HuH-7.5 (cell line): ENCODE measurements at places on chromosomes 5 and 9.

- no peak for DNase-seq
Observed at GRCh38 chr5:143574236-143574635, 170.8 kb upstream of the NR3C1 start.

DNA sequence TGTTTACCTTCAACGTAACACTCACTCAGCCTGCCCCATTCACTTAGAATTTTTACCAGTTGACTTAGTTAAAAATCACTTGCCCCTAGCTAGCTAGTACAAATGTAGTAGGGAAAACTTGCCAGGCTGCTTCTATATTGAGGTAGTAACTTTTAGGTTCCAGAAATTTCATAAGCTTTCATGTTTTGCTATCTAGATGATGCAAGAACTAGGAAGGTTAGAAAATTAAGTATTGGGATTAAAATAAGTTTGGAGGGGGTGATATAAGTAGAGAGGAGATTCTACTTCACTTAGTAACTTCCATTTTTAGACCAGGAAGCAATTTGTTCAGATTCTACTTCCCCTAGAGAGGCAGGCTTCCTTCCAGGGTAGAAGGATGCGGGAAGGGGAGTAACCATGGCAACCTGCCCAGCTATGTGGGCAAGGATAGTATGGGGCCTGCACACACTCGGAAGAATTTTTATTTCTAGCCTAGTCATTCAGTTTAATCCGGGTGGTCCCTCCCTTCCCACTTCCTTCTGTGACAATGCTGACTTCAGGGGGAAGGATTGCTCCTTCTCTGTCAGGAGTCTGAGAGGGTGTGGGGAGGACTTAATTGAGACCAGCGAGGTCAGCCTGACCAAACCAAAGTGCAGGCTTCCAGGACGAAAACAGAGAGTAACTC is 4.2 kb downstream of the DAB2 start:
- DNase-seq: no peak

- DNase-seq: no peak
Observed at GRCh38 chr5:124941051-124942049, 194.9 kb upstream of the ZNF608 start.

GRCh38 chr5:75116856-75117255 is 64.5 kb upstream of the GCNT4 start:
- DNase-seq: no peak

DNA sequence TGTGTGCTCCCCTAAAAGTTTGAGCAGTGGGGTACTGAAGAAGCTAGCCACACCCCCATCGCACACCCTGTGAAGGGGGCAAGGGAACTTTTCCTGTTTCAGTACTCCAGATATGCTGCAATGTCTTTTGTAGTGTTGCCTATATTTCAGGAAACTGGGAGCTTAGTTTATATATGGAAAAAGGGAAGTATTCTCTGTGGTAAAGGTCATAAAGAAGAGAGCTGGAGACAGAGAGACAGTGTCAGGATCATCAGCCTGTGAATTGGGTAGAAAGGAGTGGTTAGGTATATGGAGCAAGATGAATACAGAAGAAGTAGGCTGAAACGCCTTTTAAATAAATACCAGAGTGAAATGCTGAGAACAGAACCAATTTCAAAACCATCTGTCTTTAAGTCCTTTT is 82.2 kb upstream of the C9orf72 start:
- DNase-seq: no peak

GRCh38 chr5:148565148-148565547 is 89.2 kb downstream of the HTR4 start:
- DNase-seq: no peak

DNA sequence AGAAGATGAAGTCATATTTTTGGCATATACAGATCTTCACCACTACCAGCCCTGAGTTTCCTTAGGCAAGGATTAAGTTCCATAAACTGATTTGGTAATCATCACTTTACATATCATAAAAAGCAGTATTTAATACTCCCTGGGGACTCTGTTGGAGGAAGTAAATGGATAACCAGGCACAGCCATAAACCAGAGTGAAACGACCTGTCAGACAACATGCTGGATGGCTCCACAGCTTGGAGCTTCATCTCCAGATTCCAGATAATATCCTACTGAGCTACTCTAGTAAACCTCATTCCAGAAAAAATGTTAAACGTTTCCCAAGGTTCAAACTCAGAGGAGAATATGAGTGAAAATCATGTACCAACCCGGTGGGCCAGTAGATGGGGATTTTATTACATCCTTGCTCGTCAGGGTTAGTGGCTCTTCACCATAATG is 109.2 kb downstream of the BASP1 start:
- DNase-seq: no peak

DNA sequence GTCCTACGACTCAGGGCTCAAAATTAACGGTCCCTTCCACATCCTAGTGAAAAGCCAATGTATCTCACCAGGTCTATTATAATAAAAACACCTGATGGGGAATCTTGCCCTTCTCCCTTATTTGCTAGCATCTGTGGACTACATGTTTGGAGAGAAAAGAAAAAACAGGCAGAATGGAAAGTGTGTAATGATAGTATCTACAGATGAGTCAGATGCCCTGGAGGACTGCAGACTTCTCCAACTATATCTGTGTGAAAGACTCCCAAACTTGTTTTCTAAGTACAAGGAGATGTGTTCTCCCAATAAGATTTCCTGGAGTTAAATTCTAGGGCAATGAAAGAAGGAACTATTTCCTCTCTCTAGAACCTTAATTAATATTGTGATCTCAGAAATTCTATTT is 66.0 kb downstream of the FOXB2 start:
- DNase-seq: no peak

- DNase-seq: no peak
Observed at GRCh38 chr5:149677731-149678130, 52.4 kb upstream of the PPARGC1B start.

- no peak for DNase-seq
Observed at GRCh38 chr9:99173570-99174504, 47.9 kb downstream of the ALG2 start.

- DNase-seq: no peak
Observed at GRCh38 chr5:159826351-159827214, 89.7 kb upstream of the ADRA1B start.

DNA sequence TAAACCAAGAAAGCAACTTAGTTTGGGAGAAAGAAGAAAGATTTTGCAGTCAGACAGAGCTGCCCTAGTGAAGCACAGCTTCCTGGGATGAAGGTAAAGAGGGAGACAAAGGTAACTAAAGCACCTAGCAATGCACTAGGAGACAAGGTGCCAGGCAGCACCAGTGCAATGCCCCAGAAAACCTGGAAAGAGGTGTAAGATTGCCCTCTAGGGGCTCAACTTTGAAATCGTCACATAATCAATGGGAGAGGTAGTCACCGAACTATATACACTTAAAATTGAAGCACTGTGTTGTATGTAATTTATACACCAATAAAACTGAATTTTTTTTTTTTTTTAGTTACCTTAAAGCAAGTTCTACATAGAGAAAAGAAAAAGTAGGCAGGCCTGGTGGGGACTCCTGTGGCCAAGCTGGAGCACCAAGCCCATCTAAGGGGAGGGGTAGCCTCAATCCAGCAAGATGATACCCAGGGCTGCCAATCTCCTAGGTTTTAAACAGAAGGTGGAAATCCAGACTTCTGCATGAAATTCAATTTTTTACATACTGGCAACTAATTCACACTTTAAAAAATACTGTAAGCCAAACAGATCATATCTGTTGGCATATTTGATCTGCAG is 48.2 kb downstream of the CDK5RAP2 start:
- DNase-seq: peak; percentile 29

GRCh38 chr5:64518793-64519192 is 13.0 kb downstream of the RGS7BP start:
- DNase-seq: no peak

DNA sequence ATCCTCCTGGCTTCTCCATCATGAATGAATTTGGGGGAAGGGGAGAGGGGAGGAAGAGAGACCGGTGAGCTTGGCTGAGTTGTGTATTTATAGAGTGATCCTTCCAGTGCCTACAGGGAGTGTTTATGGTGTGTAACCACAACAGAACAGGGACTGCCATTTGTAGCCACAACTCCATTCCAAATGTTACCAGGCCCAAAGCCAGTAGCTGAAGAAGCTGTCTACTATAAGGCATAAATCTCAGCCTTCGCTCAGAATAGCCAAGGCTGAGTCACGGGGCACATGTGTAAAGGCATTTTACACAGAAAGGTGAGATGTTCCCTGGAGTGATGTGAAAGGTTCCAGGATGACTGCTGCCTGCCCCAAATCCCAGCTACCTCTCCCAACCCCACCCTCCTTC is 2.5 kb downstream of the TMEM252 start:
- DNase-seq: no peak

GRCh38 chr9:6354072-6354686 is 26.0 kb downstream of the TPD52L3 start:
- DNase-seq: peak; percentile 32

GRCh38 chr9:6460189-6460768 is 47.3 kb downstream of the UHRF2 start:
- DNase-seq: no peak

GRCh38 chr5:157541447-157542118 is 34.0 kb downstream of the ADAM19 start:
- no peak for DNase-seq

DNA sequence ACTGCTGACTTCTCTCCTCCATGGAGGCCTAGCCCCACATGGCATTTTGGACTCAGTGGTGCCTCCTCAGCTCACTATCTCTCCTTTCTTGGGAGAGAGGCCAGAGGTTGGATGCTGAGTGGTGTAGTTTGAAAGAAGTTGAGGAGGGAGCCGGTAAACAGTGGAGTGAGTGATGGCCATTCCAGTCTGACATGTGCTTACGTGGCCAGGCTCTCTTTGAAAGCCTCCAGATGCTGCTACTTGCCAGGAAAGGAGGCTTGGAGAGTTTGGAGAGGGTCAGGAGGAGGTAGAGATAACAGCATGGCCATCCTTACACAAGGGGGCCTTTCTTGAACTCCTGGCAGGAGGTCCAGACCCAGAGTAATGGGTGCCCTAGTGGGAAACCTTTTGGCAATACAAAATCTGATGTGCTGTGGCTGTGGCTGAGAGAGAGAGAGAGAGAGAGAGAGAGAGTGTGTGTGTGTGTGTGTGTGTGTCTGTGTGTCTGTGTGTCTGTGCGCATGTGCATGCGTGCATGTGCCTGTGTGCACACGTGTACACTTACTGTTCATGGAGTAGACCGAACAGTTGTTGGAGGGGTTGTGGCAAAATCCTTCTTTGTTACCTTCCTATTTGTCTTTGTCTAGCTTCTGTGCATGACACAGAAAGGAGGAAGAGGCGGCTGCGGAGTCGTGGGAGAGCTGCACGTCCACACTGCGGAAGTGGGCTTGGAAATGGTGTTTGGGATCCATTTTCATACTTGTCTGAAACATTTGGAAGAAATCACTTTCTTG is 37.8 kb downstream of the RALGPS1 start:
- no peak for DNase-seq

- DNase-seq: no peak
Observed at GRCh38 chr5:66178799-66179198, 34.7 kb downstream of the SREK1 start.

DNA sequence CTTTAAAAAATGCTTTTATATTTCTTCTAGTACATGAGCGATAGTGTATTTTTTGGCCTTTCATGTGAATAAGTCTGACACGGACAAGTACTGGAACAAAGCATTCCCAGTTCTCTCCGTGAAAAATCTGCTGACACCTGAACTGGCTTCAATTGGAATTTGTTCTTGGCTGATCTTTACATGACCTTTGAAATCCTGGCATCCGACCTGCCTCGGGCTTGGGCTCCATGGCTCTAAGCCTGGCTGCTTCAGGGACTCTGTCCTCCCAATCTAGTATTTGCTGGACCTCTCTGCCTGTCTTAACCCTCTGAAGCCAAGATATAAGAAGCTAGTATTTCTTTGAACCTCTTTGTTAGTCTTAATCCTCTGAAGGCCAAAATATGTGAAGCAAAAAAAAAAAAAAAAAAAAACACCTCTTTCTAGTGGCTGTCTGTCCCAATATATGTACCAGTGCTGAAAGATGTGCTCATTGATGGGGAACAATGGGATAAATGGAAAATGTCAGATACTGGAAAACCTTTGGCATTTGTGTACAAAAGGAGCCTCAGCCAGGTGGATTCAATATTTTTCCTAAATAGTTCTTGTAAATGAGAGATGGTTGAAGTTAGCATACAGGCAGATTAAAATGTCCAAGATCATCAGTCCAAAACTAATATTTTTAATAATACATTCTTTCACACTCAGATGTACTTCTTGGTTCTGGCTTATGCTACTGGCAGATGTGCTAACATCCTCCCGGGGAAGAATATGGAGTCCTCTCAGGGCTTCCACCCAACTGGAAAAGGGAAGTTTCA is 470.6 kb downstream of the TUSC1 start:
- DNase-seq: no peak
